ENCODE measurements at places on chromosomes 16 and 17. TPM values are rescaled to one million over a fixed set of nuclear protein-coding genes. Genes with fewer than 3 reads are reported as not detected.

The ARL17A gene
- 21.8 TPM for total RNA-seq

The NAT9 gene
- total RNA-seq: 69.0 TPM

The IRX5 gene
- 0.16 TPM for total RNA-seq

The CCDC43 gene
- 42.6 TPM for total RNA-seq

The PRDM7 gene
- total RNA-seq: not detected

The ZNF207 gene
- total RNA-seq: 268 TPM

The SSTR5 gene
- not detected for total RNA-seq

The TRAP1 gene
- total RNA-seq: 351 TPM

The NEK8 gene
- 5.2 TPM for total RNA-seq

The EVI2B gene
- 25.1 TPM for total RNA-seq

The KRT25 gene
- not detected for total RNA-seq

The CYB561 gene
- total RNA-seq: 1.9 TPM

The ATP1B2 gene
- 0.54 TPM for total RNA-seq

Measured in activated T-helper 1 cell treated with anti-CD3 and anti-CD28 coated beads, Interleukin-12 subunit alpha, Interleukin-12 subunit beta, Interleukin-2, Interleukin-4 antibody, amounts not matched to agents 30 ng/mL and 10 ng/mL and 1 ng/mL, durations not matched to agents 14 hours and 24 hours and 36 hours (primary cell).